ENCODE measurements at places on chromosomes 7 and 10. TPM values are rescaled to one million over a fixed set of nuclear protein-coding genes. Genes with fewer than 3 reads are reported as not detected.

Gene CLDN4
- total RNA-seq: 0.28 TPM

Gene GRID2IP
- not detected for total RNA-seq

Gene AGAP6
- 18.8 TPM for total RNA-seq

DNA sequence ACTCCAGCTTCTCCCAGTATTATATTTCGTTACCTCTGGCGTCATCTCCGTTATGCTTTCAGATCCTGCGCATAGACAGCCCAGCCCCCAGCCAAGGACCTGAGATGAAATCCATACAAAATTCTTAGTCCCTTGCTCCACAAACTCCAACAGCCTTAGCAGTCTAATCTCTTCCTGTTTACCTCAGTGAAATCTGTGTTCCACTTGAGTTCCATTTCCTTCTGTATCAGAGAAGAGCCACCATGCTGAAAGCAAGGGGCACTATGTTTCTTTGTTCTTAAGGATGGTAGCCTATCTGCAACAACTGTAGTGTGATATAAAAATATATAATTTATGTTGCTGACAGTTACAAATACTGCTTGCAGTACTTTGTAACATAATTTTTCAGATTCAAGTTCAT, 59.8 kb downstream of the PTEN start:
- H3K4me3 ChIP-seq: no peak overlapping the region
- H3K27me3 ChIP-seq: no peaks in the 10 kb centered on the region
- peak overlapping the region; percentile 39 for H3K27ac ChIP-seq
- DNase-seq: no peak
- peaks cover 57% of the 10 kb centered on the region for H3K4me1 ChIP-seq

DNA sequence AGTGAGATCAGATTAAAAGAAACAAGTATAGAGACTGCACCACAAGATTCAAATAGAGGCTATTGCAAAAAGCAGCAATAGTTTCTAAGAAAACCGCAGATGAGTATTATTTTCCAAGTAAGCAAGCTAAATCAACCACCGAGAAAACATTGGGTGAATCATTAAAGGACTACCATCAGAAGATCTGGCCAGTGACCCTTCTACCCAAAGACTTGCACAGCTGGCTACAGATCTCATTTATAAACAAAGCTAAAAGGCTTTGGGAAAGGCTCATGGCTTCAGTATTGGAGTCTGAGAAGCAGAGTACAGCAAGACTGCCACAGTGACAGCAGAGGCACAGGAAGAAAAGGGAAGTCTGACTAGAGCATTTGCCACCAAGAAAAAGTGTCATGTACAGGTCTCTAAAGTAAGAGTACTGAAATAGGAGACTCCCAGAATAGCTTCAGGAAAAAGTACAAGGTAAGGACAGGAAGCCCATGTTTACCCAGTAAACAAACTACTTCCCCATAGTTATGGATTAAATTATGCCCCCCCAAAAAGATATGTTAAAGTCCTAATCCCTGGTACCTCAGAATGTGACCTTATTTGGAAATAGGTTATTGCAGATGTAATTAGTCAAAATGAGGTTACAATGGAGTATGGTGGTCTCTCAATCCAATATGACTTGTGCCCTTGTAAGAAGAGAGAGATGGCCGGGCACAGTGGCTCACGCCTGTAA, 19.0 kb downstream of the STEAP1 start:
- no peaks in the 10 kb centered on the region for H3K4me1 ChIP-seq
- no peaks in the 10 kb centered on the region for H3K36me3 ChIP-seq
- H3K27ac ChIP-seq: no peak overlapping the region
- H3K27me3 ChIP-seq: no peaks in the 10 kb centered on the region

Gene ZNF727
- not detected for total RNA-seq

DNA sequence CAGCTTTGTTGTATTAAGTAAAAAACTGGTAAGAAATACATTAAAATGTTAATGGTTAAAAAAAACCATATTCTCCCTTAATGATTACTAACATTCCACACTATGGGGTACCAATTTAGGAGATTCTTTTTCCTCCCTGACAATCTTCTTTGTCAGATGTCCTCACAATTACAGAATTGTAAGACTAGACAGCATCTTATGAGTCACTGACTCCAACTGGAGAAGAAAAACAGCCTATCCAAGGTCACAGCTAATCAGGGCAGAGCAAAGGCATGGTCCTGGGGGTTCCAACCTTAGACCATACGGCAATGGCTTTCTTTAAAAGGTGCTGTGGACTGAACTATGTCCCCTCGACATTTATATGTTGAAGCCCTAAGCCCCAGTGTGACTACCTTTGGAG, 127.6 kb downstream of the DLG5 start:
- H3K27me3 ChIP-seq: no peaks in the 10 kb centered on the region
- H3K36me3 ChIP-seq: peaks cover 100% of the 10 kb centered on the region
- no peak overlapping the region for H3K27ac ChIP-seq
- peaks cover 21% of the 10 kb centered on the region for H3K4me1 ChIP-seq
